MV-4-11 (cell line): ENCODE measurements at places on chromosomes 6 and 20.
A peak's percentile ranks its signal among the peaks of the same experiment; 100 is the strongest.

- no peak for DNase-seq
Measured at GRCh38 chr20:39837561-39837960, 851.5 kb downstream of the MAFB start.

DNA sequence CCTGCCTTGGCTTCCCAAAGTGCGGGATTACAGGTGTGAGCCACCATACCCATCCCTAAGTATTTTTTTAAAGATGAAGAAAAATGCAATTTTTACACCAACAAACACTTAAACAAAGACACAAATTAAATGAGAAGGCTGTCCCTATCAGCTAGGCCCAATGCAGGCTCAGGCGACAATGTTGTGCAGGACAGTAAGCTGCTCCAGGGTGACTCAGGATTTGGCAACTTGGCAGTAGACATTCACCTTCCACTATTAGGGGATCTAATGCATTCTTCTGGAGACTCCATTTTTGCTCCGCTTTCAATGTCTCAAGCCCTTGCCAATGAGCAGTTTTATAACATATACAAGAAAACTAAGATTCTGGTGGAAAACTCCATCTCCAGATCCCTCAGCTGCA, 19.7 kb downstream of the NDRG3 start:
- no peak for DNase-seq

- DNase-seq, result no peak
Measured at GRCh38 chr6:131073577-131073976, 10.5 kb upstream of the EPB41L2 start.

GRCh38 chr6:170286246-170286933, 4.5 kb downstream of the DLL1 start:
- DNase-seq, result no peak

DNA sequence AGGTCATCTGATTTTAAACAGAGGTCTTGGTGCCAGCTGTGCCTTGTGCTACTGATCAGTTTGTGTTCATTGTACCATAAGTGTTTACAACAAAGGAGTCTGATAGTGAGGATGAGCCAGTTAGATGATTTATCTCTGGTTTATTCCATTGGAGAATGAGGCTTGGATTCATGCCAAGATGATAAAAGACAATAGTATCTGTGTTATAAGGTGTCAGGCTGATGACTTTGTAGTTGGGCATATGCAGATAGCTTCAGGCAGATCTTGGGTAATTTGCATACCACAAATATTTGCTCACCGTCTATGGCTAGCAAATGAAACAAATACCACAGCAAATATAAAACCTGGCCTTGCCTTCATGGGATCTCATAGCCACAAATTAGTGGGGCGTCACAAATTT, 43.3 kb upstream of the PHACTR2 start:
- no peak for DNase-seq

DNA sequence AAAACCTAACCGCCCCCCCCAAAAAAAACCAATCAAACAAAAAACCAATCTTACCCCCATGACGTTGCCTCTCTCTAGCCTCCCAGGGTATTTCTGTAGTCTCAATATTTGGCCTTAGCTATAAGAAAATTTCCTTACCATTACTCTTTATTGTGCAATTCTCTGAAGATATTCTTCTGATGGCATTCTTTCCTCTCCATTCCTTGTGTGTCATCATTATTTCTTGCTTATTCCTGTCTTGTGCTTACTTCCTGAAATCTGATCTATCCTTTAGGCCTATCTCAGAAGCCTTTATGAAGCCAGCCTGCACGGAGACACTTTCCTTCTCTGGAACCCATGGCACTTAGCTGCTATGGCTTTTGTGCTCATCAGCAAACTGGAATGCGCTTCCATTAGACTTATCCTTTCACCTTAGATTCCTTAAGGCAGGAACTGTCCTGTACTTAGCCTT, 65.9 kb upstream of the DDR1 start:
- peak; percentile 7 for DNase-seq

- no peak for DNase-seq
Measured at GRCh38 chr20:3590164-3590563, 73.0 kb downstream of the GFRA4 start.
